Glutamatergic neuron (in vitro differentiated cells): ENCODE measurements at places on chromosomes 11 and 22. TPM values are rescaled to one million over a fixed set of nuclear protein-coding genes. Genes with fewer than 3 reads are reported as not detected.

PTPRCAP gene
- total RNA-seq, result 2.1 TPM

OR52I1 gene
- total RNA-seq, result 0.27 TPM

MUC5AC gene
- not detected for total RNA-seq

RAG2 gene
- total RNA-seq, result not detected

OR52H1 gene
- total RNA-seq, result not detected

GRCh38 chr11:114679505-114679904, 1.2 kb downstream of the NXPE2 start:
- DNase-seq, result no peak
- peaks cover 2% of the 10 kb centered on the region for H3K27me3 ChIP-seq
- peaks cover 6% of the 10 kb centered on the region for H3K36me3 ChIP-seq
- H3K27ac ChIP-seq, result no peak overlapping the region
- H3K4me1 ChIP-seq, result no peaks in the 10 kb centered on the region

GRCh38 chr22:37340331-37341262, 58.3 kb downstream of the CYTH4 start:
- DNase-seq, result peak; percentile 52
- H3K4me3 ChIP-seq, result no peak overlapping the region
- H3K4me1 ChIP-seq, result peaks cover 25% of the 10 kb centered on the region
- peaks cover 9% of the 10 kb centered on the region for H3K27me3 ChIP-seq
- peak overlapping the region; percentile 30 for H3K27ac ChIP-seq
- H3K36me3 ChIP-seq, result no peaks in the 10 kb centered on the region

- DNase-seq, result no peak
- H3K4me1 ChIP-seq, result no peaks in the 10 kb centered on the region
- H3K4me3 ChIP-seq, result no peak overlapping the region
- no peak overlapping the region for H3K27ac ChIP-seq
- peaks cover 4% of the 10 kb centered on the region for H3K27me3 ChIP-seq
Observed at GRCh38 chr11:15434529-15434928, 319.8 kb downstream of the INSC start.

DNA sequence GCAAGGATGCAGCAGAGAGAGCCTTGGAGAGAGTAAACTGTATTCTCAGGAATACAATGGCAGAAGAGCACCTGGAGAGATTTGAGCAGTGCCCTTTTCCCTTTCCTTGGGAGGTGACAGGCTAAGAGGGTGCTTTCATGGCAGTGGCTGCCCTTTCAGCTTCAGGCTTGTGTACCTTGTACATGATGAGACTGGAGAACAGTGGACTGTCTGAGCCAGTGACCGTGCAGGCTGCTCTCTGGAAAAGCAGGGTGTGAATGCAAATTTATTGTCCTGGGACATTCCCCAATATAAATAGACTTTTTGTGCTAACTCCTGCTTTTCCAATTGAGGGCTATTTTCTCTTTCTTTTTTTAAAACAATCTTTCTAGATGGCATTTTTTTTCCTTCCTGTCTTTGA, 99.3 kb downstream of the TRIM44 start:
- H3K27ac ChIP-seq, result no peak overlapping the region
- peaks cover 6% of the 10 kb centered on the region for H3K4me1 ChIP-seq
- no peak for DNase-seq
- peaks cover 12% of the 10 kb centered on the region for H3K36me3 ChIP-seq
- H3K4me3 ChIP-seq, result no peak overlapping the region
- peaks cover 5% of the 10 kb centered on the region for H3K27me3 ChIP-seq

DNA sequence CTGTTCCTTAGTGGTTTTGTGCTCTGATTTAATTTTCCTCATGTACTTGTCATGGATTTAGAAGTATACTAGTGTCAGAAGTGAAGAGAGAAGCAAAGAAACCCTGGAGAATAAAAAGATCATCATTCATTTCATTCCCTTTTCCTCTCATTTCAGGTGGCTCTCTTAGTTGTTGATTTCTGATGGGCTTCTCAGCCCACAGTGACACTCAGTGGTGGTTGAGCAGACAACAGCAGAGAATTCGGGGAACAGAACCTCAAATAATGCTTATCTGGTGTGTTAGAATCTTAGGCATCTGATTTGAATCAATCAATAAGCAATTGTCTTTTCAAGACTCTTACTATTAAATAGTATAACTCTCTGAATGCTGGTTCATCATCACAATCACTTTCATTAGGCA, 1289.4 kb downstream of the FAM181B start:
- no peak overlapping the region for H3K27ac ChIP-seq
- H3K4me3 ChIP-seq, result no peak overlapping the region
- H3K27me3 ChIP-seq, result no peaks in the 10 kb centered on the region
- no peaks in the 10 kb centered on the region for H3K4me1 ChIP-seq
- peaks cover 4% of the 10 kb centered on the region for H3K36me3 ChIP-seq

DNA sequence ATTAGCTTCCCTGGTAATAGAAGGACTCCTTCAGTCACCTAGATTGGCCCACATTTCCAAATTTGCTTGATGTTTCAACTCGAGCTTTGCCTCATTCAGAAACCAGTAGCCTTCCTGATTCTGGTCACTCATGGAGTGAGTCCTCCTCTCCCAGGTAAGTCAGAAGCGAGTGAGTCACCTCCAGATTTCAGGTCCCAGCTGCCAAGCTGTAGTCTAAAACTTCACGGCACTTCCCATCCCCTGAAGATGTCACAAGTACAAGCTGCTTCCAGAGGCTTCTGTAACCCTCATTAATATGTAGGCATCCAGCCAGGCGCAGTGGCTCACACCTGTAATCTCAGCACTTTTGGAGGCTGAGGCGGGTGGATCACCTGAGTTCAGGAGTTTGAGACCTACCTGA, 23.5 kb downstream of the ARHGAP8 start:
- no peak overlapping the region for H3K4me3 ChIP-seq
- H3K4me1 ChIP-seq, result no peaks in the 10 kb centered on the region
- H3K27ac ChIP-seq, result no peak overlapping the region
- peaks cover 1% of the 10 kb centered on the region for H3K27me3 ChIP-seq
- DNase-seq, result no peak
- peaks cover 11% of the 10 kb centered on the region for H3K36me3 ChIP-seq
